ENCODE measurements at places on chromosomes 11 and 22.
A peak's percentile ranks its signal among the peaks of the same experiment; 100 is the strongest.

DNA sequence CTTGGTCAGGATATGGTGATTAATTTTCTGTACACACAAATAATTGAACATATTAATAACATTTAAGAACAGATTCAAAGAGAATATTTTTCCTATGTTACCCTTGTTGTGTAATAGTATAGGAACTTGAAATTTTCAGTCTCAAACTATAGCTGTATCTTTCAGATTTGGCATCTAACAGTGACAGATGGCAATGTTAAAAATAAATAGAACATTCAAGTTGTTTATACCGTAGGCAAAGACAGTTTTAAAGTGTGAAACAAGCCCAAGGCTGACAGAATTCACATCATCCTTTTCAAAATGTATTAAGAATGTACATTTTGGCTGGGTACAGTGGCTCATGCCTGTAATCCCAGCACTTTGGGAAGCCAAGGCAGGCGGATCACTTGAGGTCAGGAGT is 92.6 kb upstream of the TP53AIP1 start:
- DNase-seq, result no peak

- no peak for DNase-seq
Observed at GRCh38 chr11:95680169-95680929, 109.2 kb downstream of the FAM76B start.

DNA sequence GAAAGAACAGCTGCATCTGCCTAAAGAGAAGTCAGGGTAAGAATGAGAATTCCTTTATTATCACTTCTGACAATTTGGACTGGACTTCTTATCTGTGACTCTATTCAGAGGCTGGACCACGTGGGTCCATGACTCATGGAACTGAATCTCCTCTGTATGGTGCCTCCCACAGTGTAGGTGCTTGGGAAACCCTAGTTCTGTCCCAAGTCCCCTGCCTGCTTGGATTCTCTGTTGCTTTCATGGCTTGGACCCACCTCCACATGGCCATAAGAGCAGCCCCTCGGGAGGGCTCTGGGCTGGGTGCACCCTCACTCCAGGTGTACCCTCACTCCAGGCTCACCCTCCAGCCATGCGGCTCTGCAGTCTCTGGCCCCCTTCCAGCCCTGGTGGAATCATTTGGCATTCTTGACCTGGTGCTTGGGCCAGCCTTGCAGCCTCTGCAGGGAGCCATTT is 153.4 kb downstream of the CACNA1I start:
- no peak for DNase-seq

- DNase-seq, result no peak
Observed at GRCh38 chr11:121886005-121886734, 229.8 kb downstream of the BLID start.

GRCh38 chr11:109362059-109362458 is 59.9 kb upstream of the C11orf87 start:
- DNase-seq, result no peak

GRCh38 chr11:40974186-40974795 is 485.2 kb downstream of the LRRC4C start:
- no peak for DNase-seq

- DNase-seq, result no peak
Observed at GRCh38 chr22:46065691-46066454, 84.5 kb upstream of the PPARA start.

GRCh38 chr22:44597616-44598015 is 99.6 kb upstream of the RTL6 start:
- DNase-seq, result no peak

DNA sequence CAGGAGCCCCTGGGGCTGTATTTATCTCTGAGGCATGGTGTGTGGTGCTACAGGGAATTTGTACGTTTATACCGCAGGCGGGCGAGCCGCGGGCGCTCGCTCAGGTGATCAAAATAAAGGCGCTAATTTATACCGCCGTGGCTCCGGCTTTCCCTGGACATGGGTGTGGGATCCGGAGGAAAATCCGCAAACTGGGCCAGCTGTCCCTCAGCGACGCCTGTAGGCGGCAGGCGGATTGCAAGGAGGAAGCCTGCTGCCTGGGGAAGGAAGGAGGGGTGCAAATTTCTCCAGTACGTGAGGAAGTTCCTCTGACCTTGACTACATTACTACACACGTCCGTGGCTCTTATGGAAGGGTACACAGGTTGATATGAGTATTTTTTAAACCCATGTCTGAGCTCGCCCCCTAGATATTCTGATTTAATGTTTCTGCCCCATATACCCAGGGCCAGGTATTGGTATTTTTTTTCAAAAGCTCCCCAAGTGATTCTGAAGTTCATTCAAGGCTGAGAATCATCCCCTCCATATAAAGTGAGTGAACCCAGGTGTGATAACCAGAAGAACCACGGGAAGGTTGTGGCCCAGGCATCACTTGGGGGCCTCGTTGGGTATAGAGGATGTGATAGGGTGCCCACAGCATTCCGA is 2.8 kb downstream of the MYOD1 start:
- DNase-seq, result no peak

- no peak for DNase-seq
Observed at GRCh38 chr22:41758231-41758630, 42.2 kb upstream of the CCDC134 start.

DNA sequence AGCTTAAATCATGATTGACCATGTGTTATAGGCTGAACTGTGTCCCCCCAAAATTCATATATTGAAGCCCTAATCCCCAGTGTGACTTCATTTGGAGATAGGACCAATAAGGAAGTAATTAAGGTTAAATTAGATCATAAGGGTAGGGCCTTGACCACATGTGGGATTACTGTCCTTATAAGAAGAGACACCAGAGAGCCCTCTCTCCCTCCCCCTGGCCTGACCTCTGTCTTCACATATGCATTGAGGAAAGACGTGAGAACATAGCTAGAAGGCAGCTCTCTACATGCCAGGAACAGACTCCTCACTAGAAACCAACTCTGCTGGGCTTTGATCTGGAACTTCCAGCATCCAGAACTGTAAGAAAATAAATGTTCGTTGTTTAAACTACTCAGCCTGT is 13.6 kb upstream of the NUP50 start:
- no peak for DNase-seq

- no peak for DNase-seq
Observed at GRCh38 chr11:108524422-108524821, 26.2 kb upstream of the POGLUT3 start.

DNA sequence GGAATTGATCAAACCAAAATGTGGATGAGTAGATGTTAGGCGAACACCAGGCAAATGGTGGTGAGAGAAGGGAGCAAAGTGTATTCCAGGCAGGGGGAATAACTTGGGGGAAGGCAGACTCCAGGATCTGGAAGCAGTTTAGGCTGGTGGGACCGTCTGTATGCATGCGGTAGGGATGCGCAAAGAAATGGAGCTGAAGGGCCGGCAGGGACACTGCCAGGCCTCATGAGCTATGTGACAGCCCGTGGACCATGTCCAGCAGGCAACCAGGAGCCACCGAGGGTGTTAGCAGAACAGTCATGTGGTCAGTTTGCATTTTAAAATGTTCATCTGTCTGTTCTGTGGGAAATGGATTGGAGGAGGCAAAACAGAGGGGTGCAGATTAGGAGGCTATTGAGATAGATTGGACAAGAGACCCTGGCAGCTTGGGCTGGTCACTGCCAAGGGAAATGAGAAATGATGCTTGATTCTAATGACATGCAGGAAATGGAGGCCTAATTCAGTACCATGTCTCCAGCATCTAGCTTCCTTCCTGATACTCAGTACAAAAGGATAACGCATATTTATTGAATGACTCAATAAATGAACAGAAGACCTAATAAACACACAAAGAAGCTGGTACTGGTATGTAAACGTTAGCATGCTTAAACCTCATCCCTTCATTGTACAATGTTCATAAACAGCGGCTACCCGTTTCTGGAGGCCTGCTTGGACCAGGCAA is 412.4 kb downstream of the BUD13 start:
- no peak for DNase-seq

- DNase-seq, result no peak
Observed at GRCh38 chr11:78295347-78295746, 106.6 kb downstream of the USP35 start.

DNA sequence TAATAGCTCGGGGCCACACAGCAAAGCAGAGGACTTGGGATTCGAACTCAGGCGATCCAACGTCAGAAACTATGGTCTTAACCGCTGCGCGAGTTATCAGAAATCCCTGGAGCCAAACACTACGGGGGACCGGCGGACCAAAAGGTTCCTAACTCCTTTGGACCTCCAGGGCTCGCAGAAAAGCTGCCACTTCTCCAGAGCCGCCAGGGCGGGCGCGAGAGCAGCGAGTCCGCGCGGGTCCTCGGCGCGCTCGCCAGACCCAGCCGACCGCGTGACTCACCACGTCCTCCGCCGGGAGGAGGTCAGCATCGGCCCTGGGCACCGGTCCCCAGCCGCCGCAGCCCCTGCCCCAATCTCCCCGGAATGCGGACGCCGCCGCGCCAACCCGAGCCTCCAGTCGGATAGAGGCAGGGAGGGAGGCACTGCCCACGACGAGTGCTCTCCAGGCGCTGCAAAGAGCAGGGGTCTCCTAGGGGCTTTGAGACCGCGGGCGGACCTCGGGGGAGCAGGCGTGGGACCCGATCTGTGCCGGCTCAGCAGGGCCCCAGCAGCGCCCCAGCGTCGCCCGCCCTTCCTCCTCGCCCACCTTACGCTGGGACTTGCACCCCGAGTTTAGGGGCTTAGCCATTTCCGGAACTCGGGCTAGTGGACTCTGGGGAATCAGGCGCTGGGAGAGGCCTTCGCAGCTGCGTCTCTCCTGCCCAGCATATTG is 6.2 kb upstream of the ALX4 start:
- DNase-seq, result no peak

GRCh38 chr11:78359921-78360320 is 57.7 kb downstream of the GAB2 start:
- DNase-seq, result no peak

GRCh38 chr11:80613655-80614054 is 1172.8 kb upstream of the TENM4 start:
- no peak for DNase-seq

DNA sequence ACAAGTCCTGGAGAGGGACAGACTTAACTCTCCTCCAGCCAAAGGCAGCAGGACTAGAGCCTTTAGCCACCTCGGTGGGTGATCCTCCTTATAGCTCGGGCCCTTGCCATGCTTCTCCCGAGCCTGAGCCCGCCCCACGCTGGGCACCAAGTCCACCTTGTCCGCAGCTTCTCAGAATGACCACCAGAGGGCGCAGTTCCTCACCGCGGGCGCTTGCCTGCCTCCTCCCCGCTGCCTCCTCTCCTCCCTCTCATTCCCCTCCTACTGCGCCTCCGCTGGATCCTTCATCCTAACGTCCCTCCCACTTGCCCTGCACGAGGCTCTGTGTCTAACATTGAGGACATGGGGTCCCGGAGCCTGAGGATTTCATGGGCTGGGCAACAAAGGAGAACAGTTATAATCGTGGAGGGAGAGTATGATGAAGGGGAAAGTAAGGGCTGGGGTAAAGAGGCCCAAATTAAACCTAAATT is 11.3 kb upstream of the MOGAT2 start:
- peak; percentile 71 for DNase-seq

DNA sequence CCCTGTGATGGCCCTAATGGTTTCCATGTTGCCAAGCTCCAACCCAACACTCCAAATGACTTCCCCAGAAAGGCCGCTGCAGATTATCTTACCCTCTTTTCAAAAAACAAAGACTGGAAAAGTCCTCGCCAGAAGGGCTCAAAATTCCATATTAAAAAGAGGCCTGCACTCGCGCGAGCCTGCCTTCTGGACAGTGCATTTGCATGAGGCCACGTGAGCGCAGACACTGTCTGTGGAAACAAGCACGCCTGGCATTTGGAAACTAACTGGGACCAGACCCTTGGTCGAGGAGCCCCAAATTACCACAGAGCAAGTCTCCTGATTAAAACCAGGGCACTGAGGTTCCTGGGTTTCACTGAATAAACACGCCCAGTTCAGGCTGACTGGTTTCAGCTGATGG is 42.9 kb downstream of the ABTB2 start:
- DNase-seq, result no peak

DNA sequence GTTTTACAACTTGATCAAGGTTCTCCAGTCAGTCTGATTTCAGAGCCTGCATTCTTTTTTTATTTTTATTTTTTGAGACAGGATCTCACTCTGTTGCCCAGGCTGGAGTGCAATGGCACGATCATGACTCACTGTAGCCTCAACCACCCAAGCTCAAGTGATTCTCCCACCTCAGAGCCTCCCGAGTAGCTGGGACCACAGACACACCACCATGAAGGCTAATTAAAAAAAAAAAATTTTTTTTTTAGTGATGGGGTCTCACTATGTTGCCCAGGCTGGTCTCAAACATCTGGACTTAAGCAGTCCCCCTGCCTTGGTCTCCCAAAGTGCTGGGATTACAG is 117.2 kb upstream of the NAV2 start:
- no peak for DNase-seq

GRCh38 chr11:32154275-32154674 is 63.4 kb downstream of the RCN1 start:
- no peak for DNase-seq

- DNase-seq, result peak; percentile 79
Observed at GRCh38 chr11:122796128-122796717, 42.1 kb upstream of the CRTAM start.

- no peak for DNase-seq
Observed at GRCh38 chr11:118662401-118663271, 16.8 kb downstream of the TREH start.

All from stimulated activated CD4-positive, alpha-beta T cell treated with anti-CD3 and anti-CD28 coated beads, Interleukin-2, amount 100 ng/mL, for 24 hours (primary cell).